ENCODE measurements at places on chromosomes 7 and 10.

DNA sequence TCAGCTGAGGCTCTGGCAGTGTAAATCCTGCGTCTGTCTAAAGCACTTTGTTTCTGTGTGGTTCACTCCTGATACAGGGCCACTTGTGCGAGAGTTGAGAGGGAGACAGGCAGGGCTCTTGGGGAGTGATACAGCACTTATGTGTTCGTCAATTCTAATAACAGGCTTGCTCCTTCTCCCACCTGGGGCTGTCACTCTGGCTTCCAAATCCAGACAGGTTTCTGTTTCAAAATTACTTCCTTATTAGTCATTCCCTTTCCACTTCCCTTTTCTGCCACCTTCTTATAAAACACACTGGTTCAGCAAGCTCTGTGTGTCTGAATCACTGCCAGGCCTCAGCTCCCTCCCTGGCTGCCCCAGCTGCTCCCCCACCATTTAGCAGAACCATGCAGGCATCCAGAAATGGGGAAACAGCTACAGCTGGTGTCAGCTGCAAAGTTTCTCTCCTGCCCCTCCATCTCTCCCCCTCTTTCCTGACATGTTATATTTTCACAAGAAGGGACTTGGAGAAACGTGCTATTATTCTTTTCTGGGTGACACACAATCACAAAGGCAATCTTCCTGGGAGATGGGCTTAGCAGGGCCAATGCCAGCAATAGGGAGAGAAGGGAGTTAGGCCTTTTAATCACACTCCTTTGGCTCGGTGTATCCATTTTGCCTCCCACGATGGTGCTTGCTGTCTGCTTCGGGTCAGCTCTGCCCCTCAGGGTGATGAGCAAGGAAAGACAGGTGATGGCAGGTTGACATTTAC is 58.4 kb upstream of the ZNRF2 start:
- no peak for DNase-seq

GRCh38 chr7:114414156-114415063 is at the start of gene FOXP2:
FOXP2 (plus strand) TSS chr7:114414815; CDS start chr7:114426512, 11,697 bp downstream.
- DNase-seq: no peak

DNA sequence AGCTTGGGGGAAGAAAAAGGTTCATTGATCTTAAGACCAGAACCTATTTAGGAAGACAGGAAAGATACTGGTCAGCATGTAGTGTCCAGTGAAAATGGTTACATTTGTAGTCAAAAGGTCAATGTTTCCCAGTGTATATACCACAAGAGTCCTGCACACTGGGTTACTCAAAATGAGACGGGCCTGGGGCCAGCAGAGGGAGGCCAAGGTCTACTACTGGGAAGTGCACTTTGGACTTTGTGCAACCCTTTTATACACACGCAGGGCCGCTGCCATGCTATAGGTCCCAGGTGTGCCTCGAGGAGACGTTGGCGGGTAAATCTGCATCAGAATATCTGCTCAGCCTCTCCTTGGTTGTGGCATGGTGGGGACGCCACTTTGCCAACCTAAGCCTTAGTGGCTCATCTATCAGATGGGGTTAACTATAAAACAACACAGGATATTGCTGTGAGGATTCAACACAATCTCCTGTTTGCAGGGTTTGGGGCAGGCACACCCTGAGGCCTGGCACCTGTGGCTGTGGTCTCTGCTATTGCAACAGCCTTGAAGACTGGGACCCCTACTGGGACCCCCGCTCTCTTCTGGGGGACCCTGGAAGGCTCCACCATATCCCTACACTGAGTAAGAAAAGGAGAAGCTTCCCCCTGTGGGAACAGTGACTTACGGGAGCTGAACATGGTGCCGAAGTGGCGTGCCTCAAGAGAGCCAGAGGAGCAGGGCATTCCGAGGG is 19.7 kb downstream of the CLRN3 start:
- DNase-seq: no peak

- no peak for DNase-seq
Measured at GRCh38 chr10:122149561-122150505, 121.3 kb upstream of the BTBD16 start.

- no peak for DNase-seq
Measured at GRCh38 chr7:137017221-137017620, 148.8 kb downstream of the CHRM2 start.

- DNase-seq: no peak
Measured at GRCh38 chr10:103481974-103482531, 3.0 kb upstream of the CALHM3 start.

GRCh38 chr10:31101123-31101522 is 69.5 kb upstream of the ZNF438 start:
- DNase-seq: peak; percentile 35

Data from stimulated activated CD8-positive, alpha-beta memory T cell treated with anti-CD3 and anti-CD28 coated beads, Interleukin-7, amount 100 ng/mL, for 24 hours (primary cell).